ENCODE measurements at places on chromosomes 4 and X.

- no peak for DNase-seq
These were observed 222.5 kb downstream of the MGST2 start for GRCh38 chr4:139887962-139888735.

GRCh38 chrX:50000937-50001542 is 78.6 kb downstream of the CLCN5 start:
- no peak for DNase-seq

GRCh38 chr4:85669992-85670548 is 195.1 kb downstream of the ARHGAP24 start:
- DNase-seq = no peak

GRCh38 chr4:7808752-7809151 is 130.9 kb downstream of the AFAP1 start:
- DNase-seq = peak; percentile 36

GRCh38 chr4:37427193-37427592 is 182.7 kb downstream of the NWD2 start:
- DNase-seq = no peak

- DNase-seq = no peak
These were observed 310.6 kb upstream of the AADAT start for GRCh38 chr4:170400361-170400760.

DNA sequence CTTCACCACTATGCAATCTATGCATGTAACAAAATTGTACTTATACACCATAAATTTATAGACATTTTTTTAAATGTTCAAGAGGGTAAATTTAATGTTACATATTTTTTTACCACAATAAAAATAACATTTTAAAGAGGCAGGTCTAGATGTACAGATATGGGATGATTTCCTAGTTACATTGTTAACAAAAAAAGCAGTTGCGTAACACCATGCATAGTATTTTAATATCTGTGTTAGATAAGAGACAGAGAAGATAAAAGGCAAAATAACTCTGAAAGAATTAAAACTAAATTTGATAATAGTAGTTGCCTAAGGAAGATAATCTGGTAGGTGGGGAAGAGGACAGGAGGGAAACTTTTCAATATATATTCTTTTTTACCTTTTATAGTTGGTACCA is 9.1 kb upstream of the ATRX start:
- no peak for DNase-seq

Data from sigmoid colon (tissue), 7 donors.